Astrocyte (in vitro differentiated cells and primary cell): ENCODE measurements at places on chromosomes 3 and 15. TPM values are rescaled to one million over a fixed set of nuclear protein-coding genes. Genes with fewer than 3 reads are reported as not detected.

SPINT1 gene
- total RNA-seq: 30.1 and 40.3 TPM in 2 replicates

DNA sequence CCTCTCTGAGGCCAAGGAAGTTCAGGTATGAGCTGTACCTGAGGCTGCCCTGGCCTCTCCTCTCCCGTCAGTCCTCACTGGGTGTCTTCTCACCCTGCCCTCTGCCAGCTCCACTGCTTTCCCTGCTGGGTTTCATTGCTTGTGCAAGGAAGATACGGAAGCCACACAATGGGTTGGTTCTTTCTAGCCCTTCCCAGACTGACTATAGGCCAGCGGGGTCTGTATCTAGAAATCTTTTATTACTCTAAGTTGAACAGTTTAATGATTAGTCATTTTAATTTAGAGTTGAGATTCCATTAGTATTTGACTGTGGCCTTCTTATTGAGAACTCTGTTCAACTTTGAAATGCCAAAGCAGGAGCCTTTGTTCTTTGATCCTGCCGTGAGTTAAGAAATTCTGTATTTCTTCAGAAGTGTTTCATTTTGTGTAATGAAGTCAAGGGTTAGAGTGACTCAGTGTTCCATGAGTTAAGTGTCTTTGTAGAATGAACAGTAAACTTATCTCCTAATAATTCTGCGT is 16.2 kb downstream of the C3orf62 start:
- no peaks in the 10 kb centered on the region for H3K36me3 ChIP-seq
- H3K4me1 ChIP-seq: no peaks in the 10 kb centered on the region
- DNase-seq: no peak
- no peak overlapping the region for H3K27ac ChIP-seq
- H3K4me3 ChIP-seq: no peak overlapping the region

REC114 gene
- total RNA-seq: not detected in 2 replicates

GRCh38 chr3:55718521-55718921 is 231.4 kb upstream of the WNT5A start:
- peak; percentile 66 for DNase-seq
- no peaks in the 10 kb centered on the region for H3K27me3 ChIP-seq
- H3K4me3 ChIP-seq: no peak overlapping the region

DNA sequence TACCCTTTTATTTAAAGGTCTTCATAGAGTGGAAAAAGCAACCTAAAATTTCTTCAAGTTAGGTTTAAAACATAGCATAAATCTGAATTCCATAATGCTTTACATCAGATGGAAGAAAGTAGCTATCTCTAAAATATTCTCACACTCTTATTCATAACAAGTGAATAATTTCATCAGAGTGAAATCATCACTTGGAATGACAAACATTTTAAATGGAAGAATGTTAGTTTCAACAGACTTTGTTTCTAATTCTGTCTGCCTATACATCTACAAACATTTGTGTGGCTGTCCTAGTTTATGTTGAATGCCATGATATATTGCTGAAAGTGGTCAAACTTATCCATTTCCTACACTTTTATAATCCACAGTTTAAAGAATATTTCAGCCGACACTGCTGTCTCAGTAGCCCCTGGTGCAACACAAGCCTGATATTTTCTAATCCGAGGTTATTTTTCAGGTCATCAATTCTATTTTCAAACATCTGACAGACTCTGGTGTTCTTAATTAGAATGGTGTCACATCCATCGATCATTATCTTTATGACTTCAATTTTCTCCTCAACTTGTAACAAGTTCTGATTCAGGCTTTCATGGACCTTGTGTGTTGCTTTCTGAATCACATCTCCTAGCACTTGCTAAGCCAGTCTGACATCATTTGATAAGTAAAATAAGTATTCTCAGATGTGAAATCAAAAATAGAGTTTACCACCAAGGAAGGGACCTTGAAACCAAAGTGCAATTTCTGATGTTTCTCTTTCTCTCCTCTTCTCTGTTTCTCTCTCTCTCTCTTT is 17.1 kb upstream of the CNTN3 start:
- H3K36me3 ChIP-seq: no peaks in the 10 kb centered on the region
- H3K4me1 ChIP-seq: no peaks in the 10 kb centered on the region
- DNase-seq: no peak
- H3K27me3 ChIP-seq: no peaks in the 10 kb centered on the region
- H3K4me3 ChIP-seq: no peak overlapping the region
